GM12878 (cell line): ENCODE measurements at places on chromosomes 7 and 10.

DNA sequence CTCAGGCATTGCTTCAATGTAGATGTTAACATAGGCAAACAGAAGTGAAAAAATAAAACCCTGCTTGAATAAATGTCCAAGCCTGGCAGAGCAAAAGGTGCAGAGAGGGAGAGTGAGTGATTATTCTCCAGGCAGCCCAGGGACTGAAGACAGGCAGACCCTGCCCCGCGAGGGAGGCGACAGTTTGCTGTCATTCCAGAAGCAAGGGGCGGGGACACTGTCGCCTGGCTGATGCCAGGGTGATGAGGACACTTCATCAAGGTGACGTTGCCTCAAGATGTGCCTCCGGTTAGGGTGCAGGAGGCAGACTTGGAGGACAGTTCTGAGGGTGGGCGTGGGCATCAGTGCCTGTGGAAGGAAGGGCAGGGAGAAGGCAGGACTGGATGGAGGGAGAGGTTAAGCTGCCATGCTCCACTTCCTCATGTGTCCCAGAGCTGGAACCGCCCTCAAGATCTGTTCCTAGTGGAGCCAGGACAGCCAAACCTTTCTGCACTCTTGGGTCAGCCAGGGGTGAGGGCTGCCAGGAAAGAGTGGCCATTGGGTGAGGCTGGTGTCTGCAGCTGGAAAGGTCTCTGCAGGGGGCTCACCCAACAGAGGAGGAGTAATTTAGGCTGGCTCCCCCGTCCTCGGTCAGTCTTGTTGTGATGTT is 560.5 kb upstream of the MKI67 start:
- DNase-seq = no peak

DNA sequence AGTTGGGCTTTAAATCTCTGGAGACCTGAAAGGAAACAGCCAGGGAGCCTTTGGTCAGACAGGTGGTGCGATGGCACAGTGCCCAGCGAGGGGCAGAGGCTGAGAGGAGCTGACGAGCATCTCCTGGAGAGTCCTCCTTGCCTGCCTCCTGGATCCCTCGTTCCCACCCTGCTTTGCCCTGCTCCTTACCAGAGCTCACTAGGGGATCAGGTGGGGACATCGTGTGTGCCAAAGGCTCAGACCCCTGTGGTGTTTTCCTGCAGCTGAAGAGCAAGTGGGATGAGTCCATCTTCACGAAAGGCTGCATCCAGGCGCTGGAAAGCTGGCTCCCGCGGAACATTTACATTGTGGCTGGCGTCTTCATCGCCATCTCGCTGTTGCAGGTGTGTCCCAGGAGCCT is 21.8 kb upstream of the SH2D4B start:
- no peak for DNase-seq

DNA sequence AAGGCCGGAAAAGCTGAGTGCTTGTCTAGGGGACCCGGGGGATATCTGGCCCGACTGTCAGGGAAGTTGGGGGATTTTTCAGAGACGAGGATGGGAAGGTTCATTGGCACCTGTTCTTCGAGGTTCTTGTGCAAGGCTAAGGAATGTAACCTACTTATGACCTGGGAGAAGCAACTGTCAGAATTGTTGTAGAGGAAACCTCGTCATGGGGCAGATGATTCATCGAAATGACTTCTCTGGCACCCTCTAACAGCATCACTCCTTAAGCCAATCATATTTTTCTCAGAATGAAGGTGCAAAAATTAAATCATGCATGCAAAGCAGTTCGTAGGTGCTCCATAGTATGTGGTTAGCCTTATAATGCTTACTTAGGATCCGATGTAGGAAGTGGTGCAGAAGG is 58.6 kb downstream of the PLXDC2 start:
- no peak for DNase-seq

- no peak for DNase-seq
Measured at GRCh38 chr10:98957801-98958200, 277.9 kb downstream of the HPSE2 start.

- no peak for DNase-seq
Measured at GRCh38 chr7:158748335-158748734, 43.7 kb upstream of the NCAPG2 start.

- no peak for DNase-seq
Measured at GRCh38 chr10:552679-553078, 136.8 kb downstream of the DIP2C start.

- DNase-seq = no peak
Measured at GRCh38 chr7:73628504-73628903, 4.2 kb upstream of the MLXIPL start.

DNA sequence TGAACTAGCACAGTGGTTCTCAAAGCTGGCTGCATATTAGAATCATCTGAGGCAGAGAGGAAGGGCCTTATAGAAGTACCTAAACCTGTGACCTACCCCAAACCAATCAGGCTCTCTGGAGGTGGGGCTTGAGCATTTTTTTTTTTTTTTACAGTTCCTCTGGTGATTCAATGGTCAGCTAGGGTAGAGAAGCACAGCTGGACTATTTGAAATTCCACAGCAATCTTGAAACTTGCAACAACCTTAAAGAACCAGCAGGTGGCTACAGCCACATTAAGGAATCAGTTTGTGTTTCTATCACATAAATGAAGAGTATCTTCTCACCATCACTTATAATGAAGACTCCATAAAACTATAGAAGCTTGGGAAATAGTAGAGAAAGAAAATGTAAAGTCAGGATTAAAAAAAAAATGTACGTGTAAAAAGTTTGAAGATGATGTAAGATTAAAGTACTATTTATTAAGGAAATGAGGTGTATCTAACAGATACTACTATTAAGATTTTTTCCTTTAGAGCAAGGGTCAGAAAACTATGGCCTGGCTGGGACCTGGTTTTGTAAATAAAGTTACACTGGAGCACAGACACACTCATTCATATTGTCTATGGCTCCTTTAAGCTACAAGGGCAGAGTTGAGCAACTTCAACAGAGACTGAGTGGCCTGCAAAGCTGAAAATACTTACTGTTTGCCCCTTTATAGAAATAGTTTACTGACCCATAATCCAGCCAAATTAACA is 3.8 kb downstream of the RTKN2 start:
- no peak for DNase-seq

DNA sequence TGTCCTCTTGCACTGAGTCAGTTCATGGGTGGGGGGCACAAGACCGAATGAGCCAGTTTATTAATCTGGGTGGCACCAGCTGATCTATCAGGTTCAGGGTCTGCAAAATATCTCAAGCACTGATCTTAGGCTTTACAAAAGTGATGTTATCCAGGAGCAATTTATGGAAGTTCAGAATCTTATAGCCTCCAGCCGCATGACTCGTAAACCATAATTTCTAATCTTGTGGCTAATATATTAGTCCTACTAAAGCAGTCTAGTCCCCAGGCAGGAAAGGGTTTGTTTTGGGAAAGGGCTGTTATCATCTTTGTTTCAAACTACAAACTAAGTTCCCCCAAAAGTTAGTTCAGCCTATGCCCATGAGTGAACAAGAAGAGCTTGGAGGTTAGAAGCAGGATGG is 33.9 kb downstream of the AKR1C8 start:
- no peak for DNase-seq

DNA sequence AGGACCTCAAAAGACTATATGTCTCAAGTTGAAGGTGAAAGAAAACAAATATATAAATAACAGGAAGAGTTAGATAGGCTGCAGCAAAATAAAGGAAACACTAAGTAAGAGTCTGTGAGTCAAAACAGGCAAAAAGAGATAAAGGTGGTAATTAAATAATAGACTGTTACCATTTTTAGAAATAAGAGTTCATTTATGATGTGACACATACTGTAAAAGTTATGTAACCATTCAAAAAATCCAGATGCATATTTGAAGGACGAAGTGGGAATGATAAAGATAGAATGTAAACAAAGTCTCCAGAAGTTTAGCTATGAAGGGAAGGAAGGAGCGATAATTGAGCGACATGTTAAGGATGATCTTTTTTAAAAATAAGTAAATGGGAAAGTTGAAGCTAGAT is 50.5 kb downstream of the HECTD2 start:
- no peak for DNase-seq

- no peak for DNase-seq
Measured at GRCh38 chr10:31947144-31947926, 18.7 kb upstream of the ARHGAP12 start.

- DNase-seq = no peak
Measured at GRCh38 chr10:43323245-43323644, 48.2 kb upstream of the FXYD4 start.

DNA sequence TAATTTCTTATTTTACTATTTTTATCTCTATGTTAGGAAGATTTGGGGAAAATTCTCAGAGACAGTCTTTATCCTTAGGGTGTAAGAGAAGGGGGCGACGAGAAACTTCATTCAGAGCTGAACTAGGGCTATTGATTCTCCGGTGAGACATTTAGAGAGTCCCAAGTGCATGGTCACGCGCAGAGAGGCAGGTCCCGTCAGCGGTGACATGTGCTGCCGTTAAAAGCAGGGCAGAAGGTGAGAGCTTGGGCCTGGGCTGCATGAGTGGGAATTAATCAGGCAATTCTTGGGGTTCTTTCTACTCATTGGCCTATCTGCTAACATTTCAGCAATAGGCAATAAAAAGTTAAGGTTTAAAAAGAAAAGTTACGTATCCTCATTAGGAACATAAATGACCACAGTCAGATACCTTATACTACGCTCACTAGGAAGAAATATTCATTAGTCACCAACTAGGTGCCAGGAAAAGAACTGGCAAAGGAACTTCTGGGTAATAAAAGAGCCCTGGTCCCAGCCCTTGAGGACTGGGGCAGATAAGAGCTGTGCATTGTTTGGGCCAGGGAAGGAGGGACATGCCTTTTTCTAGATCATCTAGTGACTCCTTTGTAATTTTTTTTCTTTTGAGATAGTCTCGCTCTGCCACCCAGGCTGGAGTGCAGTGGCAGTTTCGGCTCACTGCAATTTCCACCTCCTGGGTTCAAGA is 21.2 kb downstream of the PRKCQ start:
- no peak for DNase-seq

DNA sequence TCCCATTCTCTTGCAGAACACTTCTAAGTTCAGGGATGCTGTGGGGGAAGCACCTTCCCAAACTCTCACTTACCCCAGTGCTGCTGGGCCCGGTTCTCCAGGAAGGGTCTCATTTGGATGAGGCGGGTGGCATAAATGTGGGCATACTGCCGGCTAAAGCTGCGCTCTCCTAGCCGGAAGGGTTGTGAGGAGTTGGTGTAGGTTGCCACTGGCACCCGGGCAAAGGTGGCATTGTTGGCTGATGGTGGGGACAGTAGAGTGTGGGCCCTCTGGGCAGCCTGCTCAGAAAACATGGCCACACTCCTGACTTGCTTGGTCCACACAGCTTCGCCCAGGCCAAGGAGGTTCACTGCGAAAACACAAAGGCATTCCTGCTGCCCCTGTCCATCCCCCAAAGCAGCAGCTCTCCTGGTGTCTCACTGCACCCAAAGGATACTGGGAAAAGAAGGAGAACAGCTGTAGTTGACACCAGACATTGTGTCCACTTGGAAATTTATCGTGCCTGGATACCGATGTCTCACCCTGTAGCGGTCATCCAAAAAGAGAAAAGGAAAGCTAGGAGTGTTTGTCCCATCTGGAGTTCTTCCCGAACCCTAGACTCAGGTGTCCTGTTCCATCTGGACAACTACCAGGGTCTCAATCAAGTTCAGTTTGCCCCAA is 1.5 kb downstream of the POLD2 start:
- no peak for DNase-seq

DNA sequence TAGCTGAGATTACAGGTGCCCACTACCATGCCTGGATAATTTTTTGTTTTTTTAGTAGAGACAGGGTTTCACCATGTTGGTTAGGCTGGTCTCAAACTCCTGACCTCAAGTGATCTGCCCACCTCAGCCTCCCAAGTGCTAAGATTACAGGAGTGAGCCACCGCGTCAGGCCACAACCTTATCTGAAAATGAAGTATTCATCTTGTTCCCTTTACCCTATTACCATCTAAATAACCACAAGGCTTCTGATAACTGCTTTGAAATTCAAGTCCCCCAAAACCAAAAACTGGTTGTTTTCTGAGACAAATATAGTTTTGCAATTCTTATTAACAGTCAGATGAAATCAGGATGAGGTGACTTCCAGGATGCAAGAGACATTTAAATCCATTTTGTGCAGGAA is 2.4 kb downstream of the TCTN3 start:
- DNase-seq = no peak

- no peak for DNase-seq
Measured at GRCh38 chr10:8962249-8962648, 907.8 kb downstream of the GATA3 start.

DNA sequence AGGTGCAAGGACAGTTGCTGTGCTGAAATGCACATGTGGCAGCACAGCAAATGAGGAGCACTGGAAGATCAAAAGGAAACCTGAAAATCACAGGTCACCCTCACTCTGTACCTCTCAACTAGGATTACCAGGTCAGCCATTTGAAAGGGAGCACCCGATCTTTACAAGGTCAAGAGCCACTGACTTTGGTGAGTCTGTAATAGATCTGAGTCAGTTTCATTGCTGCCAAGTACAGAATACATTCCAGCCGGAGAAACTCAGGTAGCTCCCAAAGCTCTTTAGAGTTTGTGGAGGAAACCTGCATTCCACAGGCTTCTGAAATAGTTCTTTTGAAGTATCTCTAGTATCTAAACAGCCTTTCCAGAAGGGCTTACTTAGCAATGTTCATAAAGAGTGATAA is 217.5 kb downstream of the SNX13 start:
- no peak for DNase-seq

- DNase-seq = no peak
Measured at GRCh38 chr7:145478541-145478940, 638.1 kb upstream of the CNTNAP2 start.

DNA sequence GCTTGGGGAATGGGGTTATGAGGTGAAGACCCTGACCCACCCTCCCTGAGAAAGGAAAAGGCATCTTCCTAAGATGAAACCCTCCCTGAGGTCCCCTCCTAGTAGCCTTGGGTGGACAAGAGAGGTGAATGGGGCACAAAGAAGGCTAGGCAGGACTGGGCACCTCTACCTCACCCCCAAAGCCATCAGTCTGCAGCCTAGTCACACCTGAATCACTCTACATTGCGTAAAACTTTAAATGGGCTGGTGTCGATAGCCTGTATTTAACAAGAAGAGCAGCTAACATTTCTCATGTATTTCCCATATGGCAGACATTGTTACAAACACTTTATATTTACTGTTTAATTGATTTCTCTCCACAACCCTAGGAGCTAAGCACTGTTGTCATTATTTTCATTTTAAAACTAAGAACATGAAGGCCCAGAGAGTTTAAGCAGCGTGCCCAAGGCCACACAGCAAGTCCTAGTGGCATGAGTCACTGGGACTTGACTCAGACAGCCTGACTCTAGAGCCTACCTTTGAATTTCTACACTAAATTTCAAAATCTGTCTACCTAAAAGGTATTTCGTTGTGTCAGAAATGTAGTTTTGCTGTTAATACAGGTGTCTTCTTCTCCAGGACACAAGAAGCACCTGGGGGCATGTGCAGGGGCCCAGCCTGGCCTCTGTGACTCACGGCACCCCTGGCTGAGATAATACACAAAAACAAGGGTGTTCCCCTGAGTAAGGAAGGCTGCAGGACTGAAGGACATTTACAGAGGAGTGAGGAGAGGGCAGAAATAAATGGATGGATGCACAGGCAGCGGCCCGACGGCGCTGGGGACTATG is 3.4 kb downstream of the AOC1 start:
- no peak for DNase-seq

GRCh38 chr7:29871787-29872398 is 65.6 kb downstream of the WIPF3 start:
- no peak for DNase-seq

- DNase-seq = no peak
Measured at GRCh38 chr10:126177417-126178030, 210.8 kb downstream of the ADAM12 start.

- no peak for DNase-seq
Measured at GRCh38 chr10:132735923-132736391, 50.0 kb downstream of the NKX6-2 start.
